Right ventricle myocardium superior (tissue), 1 donor: ENCODE measurements at places on chromosomes 2 and 18.

DNA sequence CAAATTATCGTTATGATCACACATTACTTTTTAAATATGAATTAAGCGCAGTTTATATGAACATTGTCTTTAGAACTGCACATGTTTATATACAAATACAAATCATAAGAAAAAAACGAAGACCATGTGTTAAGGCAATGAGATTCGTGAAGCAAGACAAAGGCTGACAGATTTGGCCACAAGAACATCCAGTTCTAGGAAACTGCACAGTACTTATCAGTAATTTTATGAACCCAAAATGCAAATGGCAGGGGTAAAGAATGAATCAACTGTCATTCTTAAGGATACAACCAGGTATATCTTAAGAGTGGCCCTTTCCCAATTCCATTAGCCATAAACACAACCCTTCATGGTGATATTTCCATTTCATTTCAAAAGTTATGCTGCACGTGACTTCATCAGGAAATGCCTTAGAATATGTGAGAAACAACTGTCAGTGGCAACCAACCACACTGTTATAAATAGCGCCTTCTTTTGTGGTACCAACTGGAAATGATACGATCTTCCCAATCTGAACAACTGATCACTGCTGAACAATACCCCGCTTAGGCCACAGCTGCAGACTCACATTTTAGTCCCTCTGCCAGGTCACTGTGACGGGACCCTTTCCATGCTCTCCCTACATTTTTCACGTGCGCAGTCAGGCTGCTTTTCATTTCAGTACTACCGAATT is 144.9 kb downstream of the L3MBTL4 start:
- DNase-seq: no peak

- no peak for DNase-seq
Measured at GRCh38 chr2:13390676-13391075, 673.9 kb downstream of the TRIB2 start.

- DNase-seq: no peak
Measured at GRCh38 chr18:74351354-74351753, 35.7 kb downstream of the C18orf63 start.

DNA sequence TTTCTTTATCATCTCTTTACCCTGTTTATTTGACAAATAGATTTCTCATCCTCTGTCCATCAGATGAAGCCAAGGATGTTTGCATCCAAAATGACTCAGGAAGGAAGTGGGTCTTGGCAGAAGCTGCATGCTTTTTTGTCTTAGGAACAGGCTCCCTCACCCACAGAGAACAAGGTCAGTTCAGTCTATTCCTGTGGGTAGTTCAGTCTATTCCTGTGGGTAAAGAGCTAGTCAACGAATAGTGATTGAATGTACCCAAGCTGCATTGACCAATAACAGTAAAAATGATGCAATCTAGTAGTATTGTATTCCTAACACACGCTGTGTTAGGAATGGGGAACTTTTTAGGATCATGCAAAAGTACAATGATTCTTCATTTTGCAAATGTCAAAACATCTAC is 290.8 kb upstream of the TANK start:
- DNase-seq: no peak
